Right lobe of liver (tissue), 6 donors: ENCODE measurements at places on chromosomes 7 and 10. TPM values are rescaled to one million over a fixed set of nuclear protein-coding genes. Genes with fewer than 3 reads are reported as not detected.

Gene CHAT
- total RNA-seq: not detected

Gene HOXA11
- not detected for total RNA-seq

Gene BAZ1B
- 19.3 TPM for total RNA-seq

DNA sequence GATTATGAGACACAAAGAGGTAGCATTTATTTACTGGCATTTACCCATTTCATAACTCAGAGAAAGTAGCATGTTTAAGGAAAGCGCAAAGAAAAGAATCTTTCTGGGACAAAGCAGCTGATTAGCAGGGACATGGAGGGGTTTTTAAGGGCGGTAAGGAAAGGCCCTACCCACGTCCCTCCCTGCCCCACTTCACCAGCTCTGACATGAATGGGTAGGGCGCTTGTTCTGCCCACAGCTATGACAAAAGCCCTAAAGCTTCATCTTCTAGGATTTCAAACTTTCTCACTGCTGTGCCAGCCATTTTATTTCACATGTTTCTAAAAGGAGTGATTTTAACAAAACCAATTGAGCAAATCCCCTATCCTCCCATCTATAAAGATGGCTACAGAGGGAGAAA lies 406.9 kb upstream of the KLF6 start:
- no peak overlapping the region for H3K4me3 ChIP-seq
- H3K27ac ChIP-seq: no peak overlapping the region
- no peaks in the 10 kb centered on the region for H3K27me3 ChIP-seq
- no peaks in the 10 kb centered on the region for H3K4me1 ChIP-seq
- DNase-seq: no peak

DNA sequence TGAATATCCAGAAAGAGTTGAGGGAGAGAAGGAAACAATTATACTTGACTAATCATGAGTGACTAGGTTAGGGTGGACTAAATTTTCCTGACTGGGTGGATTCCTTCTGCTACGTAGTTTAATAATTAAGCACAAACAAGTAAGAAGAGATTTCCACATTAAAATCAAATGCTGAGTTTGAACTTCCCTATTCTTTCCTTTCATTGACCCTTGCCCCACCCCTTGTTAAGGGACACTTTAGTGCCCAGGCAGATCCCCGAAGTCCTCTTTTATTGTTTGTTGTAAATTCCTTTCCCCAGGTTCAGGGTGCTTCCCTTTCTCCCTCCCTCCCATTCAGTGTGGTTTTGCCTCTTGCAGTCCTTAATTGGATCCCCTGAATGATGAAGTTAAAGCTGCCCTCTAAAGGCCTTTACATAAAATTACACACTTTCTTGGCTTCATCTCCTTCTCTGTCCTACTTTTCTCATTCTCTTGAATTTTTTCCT lies 8.8 kb upstream of the SPAM1 start:
- no peak overlapping the region for H3K4me3 ChIP-seq
- H3K36me3 ChIP-seq: no peaks in the 10 kb centered on the region
- DNase-seq: no peak

DNA sequence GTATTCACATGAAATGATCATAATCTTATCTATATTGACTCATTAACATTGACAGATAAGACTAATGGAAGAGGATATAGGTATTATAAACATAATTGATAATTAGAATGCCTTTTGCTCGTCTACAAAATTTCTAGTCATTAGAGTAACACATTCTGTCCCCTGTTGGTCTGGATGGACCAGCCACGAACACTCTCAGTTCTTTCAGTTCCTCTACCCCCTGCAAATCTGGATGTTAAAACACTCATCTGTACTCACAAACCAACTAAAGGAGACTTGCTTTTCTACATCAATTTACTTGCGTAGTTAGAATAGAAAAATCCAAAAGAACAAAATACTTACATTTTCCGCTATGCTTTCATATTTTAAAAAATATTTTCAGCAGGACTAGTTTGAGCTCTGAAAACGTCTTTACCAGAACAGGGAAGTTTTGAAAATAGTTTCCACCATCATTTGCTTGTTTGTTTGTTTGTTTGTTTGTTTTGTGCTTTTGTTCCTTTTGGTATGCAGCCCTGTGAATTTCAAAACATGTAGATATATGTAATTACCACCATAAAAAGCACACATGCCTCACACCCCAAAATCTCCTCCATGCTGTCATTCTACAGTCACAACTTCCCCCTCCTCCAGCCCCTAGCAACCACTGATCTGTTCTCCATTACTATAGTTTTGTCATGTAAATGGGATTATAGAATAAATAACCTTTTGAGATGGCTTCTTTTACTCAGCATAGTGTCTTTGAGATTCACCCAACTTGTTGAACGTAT lies 103.8 kb downstream of the FZD1 start:
- no peak overlapping the region for H3K4me3 ChIP-seq
- H3K27ac ChIP-seq: no peak overlapping the region
- H3K4me1 ChIP-seq: no peaks in the 10 kb centered on the region
- DNase-seq: no peak
- H3K27me3 ChIP-seq: no peaks in the 10 kb centered on the region
- no peaks in the 10 kb centered on the region for H3K36me3 ChIP-seq

DNA sequence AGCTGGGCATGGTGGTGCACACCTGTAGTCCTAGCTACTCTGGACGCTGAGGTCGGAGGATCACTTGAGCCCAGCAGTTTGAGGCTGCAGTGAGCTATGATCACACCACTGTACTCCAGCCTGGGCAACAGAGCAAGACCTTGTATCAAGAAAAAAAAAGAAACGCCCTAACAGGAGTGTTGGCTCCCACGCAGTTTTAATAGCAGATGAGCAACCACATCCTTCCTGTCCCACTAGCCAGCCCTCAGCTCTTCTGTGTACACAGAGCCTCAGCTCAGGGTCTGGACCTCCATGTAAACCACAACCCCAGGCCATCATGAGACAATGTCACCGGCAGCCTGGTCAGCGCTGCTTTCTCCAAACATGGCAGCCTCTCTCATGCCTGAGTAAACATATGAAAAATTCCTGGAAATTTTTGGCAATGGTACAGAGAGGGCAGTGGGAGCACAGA lies 108.2 kb downstream of the PIP4K2A start:
- H3K27ac ChIP-seq: no peak overlapping the region
- H3K4me1 ChIP-seq: peaks cover 5% of the 10 kb centered on the region
- no peaks in the 10 kb centered on the region for H3K27me3 ChIP-seq
- DNase-seq: no peak
- H3K36me3 ChIP-seq: no peaks in the 10 kb centered on the region
- H3K4me3 ChIP-seq: no peak overlapping the region

DNA sequence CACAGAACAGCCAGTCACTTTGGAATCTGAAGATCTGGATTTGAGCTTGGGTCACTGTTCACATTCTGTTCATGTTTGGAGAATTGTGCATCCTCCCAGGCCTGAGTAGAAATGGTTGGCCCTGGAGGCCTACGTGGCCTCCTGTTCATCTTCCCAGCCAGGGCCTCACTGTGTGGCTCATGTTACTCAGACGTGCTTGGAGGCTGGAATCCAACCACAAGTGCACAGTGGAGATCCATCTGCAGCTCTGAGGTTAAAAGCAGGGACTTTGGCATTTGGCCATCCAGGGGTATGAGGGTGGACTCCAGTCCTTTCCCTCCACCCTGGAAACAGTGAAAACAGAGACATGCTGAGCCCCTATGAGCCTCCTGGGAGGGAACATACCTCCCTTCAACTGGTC lies 709.0 kb upstream of the IGFBP3 start:
- H3K27me3 ChIP-seq: no peaks in the 10 kb centered on the region
- no peaks in the 10 kb centered on the region for H3K4me1 ChIP-seq
- DNase-seq: no peak
- H3K27ac ChIP-seq: no peak overlapping the region
- H3K36me3 ChIP-seq: no peaks in the 10 kb centered on the region
- no peak overlapping the region for H3K4me3 ChIP-seq

DNA sequence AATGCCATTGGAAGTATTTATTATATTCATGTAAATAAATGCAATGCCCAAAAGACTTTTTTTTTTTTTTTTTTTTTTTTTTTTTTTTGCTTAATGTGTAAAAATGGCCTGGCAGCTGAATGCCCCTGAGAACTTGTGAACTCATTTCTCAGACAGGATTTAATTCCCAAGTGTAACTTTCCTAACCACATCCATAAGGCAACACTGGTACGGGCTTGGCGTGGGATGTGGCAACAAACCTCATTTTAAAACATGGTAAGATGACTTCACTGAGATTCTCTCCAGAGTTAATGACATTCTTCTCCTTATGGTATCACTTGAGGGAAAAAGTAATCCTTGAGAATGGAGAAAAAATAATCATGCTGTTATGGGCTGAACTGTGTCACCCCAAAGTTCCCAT lies 150.4 kb downstream of the DGKI start:
- H3K4me1 ChIP-seq: peaks cover 9% of the 10 kb centered on the region
- no peak overlapping the region for H3K27ac ChIP-seq
- DNase-seq: no peak
- H3K36me3 ChIP-seq: no peaks in the 10 kb centered on the region
